Urinary bladder (tissue), 4 donors: ENCODE measurements at places on chromosomes 1 and 21. TPM values are rescaled to one million over a fixed set of nuclear protein-coding genes. Genes with fewer than 3 reads are reported as not detected.

The PTPN14 gene
- total RNA-seq = 39.2 TPM

The ADSS2 gene
- 58.8 TPM for total RNA-seq

The CFAP57 gene
- total RNA-seq = 0.11 TPM

The FOXO6 gene
- 1.5 TPM for total RNA-seq

The DPH5 gene
- total RNA-seq = 36.4 TPM

The TPTE gene
- total RNA-seq = not detected

The CFAP107 gene
- not detected for total RNA-seq

The LRIF1 gene
- total RNA-seq = 10.6 TPM

The TCP10L gene
- total RNA-seq = 0.53 TPM
